HS-27A (cell line): ENCODE measurements at places on chromosomes 3 and 15.

DNA sequence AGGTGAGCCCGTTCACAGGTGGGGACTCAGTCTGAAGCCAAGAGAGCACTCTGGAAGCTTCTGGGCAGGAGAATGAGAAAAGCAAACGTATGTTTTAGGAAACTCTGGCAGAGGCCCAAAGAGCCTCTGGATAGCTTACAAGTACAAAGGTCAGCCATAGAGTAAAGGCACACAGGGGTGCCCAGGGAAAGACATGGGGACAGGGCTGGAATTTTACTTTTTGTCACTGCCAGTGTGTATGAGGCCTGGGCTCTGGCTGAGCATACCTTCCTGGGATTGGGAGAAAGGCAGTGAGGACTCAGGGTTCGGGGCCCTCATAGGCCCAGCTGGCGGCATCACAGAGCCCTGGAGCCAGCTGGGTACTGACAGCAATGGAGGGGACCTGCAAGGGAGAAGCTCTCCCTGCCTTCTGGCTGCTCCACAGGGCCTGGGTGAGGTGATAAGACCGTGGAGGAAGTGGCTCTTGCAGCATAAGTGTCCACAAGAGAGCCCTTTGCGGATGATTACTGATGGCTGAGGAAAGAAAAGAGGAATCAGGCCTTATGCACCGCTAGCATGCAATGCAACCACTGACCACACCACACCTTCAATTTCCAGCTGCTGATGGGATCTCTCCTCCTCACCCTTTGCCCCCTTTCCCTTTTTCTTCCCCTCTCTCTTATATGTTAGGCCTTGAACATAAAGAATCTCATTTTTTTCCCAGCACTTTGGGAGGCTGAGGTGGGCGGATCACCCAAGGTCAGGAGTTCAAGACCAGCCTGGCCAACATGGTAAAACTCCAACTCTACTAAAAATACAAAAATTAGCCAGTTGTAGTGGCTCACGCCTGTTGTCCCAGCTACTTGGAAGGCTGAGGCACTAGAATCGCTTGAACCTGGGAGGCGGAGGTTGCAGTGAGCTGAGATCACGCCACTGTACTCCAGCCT is 25.1 kb upstream of the BCL2L10 start:
- DNase-seq: no peak

DNA sequence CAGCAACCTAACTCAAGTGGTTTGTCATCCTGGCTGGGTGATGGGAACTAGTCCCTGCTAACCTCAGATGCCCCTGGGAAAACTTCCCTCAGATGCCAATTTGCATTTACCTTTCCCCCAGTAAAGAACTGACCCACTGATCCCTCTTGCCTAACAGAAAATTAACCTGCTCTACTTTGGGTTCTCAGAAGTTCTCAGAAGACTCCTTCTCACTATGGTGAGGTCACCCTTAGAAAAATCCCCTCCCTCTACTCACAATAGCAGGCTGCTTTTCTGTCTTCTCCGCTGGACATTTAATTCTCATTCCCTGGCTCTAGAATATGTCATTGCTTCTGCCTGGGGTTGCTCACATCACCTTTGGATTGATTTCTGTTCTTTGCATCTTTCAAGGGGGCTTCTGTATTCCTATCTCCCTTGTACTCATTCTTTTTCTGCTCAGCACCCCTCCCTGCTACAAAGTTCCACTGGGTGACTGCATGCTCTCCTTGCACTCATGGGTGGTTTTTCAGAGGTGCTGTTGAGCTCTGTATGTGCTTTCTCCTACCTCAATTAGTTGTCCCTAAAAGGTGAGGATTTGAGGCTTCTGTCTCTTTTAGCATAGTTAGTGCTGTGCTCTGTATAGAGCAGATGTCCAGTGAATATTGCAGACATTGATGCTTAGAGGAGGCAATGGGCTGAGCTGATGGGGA is 869 bp downstream of the PLA1A start:
- no peak for DNase-seq

DNA sequence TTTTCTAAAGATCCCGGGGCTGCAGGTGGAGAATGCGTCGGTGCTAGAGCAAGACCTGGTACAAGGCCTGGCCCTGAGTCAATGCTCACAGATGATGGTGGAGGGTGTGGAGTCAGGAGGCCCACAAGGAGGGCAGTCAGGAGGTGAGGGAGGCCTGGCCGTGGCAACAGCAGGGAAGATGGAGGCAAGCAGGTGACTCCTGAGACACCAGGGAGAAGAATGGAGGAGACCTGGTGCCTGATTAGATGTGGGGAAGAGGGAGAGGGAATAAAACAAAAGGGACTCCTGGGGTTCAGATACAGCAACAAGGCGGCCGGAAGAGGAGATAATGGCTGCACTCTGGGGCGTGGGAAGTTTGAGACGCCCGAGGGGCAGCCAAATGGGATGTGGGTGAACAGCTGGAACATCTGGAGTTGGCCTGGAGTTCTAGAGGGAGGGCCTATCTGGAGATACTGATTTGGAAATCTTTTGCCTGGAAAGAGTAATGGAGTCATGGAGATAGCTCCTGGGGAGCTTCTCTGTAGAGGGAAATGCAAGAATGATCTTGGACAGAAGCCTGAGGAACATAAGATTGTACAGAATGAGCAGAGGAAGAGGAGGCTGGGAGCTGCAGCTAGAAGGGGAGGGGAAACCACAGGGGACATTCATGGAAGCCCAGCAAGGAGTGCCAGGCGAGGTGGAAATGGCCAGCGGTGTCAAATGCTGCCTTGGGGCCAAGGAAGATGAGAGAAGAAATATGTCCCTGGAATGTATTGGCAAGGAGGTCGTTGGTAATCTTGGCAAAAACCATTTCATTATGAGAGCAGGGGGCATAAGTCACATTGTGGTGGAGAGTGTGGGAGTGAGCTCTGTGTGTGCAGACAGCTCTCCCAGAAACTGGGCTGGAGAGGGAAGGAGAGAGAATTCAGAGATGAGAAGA is 67.5 kb upstream of the CORO2B start:
- DNase-seq: no peak

DNA sequence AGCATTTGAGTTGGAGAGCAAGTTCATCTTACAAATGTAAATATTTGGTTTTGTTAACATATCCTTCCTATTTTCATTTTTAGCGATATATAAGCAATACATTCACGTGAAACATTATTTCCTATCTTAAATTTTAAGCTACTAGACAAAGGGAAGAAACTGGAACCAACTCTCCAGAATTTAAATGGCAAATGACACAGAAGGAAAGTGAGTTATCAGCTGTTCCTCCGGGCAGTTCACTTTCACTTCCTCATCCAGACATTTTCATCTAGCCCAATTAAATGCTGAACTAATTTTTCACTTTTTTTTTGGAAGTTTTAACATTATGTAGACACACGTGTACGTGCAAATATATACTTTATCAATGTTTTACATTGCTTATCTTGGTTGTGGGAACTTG is 58.7 kb downstream of the MORC1 start:
- no peak for DNase-seq

DNA sequence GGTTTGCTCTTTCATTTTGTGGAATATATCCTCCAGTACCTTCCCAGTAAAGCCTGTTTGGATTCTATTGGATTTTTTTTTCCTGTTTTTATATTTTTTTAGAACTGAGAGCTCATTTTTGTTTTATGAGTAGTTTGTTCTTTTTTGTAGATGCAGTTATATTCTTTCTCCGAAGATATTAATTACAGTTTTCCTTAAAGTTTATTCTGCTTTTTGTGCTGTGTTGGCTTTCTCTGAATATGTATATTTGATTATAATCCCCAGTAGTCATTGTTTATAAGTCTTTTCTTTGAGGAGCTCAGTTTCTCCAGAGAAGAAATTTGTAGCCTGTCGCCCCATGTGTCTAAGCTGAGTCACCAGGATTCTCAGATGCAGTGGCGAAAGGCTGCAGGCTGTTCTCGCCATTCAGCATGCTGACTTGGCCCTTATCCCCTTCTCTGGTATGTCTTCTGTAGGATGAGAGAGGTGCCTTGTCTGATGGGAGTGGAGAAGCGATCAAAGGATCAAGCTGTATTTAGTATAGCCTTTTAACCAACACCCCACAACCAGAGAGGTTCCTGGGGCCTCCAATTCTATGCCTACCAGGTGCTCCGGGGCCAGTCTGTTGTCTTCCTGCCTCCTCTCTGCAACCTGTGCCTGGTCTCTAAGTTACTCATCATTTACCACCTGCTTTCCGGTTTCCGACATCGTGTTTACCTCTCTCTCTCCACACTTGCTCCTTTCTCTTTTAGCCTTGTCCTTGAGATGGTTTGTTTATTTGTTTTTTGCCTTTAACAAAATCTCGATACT is 31.7 kb upstream of the MFSD1 start:
- no peak for DNase-seq

- no peak for DNase-seq
These were observed 91.5 kb downstream of the ITPR1 start for GRCh38 chr3:4584456-4585249.

- DNase-seq: no peak
These were observed 20.2 kb upstream of the THUMPD3 start for GRCh38 chr3:9342696-9343095.

- no peak for DNase-seq
These were observed 43.3 kb downstream of the CCNB2 start for GRCh38 chr15:59148153-59148833.

DNA sequence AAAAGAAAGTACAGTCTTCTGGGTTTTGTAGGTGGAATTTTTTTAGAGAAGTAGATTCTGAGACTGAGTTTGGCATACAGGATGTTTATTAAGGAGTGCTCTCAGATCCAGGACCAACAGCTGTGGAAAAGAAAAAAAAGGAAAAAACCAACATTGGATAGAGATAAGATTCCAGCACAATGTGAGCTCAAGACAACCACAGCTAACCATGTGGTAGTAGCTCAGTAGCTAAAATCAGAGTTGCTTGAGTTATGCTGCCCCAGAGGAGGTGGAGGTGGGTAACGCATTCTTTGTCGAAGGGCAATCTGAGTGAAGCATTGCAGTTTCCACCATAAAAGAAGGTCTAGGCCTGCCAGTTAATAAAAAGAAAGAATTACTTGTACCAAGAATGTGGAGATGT is 904.3 kb downstream of the NSUN3 start:
- DNase-seq: no peak

DNA sequence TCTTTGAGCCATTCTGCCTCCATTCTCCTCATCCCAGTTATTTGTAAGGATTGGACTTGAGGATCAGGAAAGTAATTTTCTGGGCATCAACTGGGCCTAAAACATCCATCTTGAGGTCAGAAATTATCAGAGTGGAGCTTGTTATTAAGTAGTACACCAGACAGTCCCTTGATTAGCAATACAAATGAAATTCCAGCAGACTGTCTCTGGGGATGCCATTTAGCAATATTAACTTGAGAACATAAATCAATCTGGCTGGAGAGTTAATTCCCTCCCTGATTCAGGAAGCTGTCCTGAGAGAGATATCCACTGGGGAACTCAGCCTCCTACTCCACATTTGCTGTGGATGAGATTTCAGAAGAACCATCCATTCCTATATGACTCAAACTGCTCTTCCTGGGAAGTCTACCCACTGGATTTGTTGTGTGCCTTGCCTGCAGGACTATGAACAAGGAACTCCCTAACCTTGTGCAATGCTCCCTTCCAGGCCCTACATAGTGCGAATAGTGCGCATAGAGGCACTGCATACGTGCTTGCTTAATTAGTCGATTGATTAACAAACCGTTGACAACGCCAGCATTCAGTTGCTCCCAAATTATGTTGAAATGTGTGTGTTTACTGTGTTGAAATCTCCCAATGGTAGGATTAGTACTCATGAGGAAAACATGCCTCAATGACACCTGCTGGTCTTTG is 36.1 kb upstream of the MTMR14 start:
- no peak for DNase-seq

DNA sequence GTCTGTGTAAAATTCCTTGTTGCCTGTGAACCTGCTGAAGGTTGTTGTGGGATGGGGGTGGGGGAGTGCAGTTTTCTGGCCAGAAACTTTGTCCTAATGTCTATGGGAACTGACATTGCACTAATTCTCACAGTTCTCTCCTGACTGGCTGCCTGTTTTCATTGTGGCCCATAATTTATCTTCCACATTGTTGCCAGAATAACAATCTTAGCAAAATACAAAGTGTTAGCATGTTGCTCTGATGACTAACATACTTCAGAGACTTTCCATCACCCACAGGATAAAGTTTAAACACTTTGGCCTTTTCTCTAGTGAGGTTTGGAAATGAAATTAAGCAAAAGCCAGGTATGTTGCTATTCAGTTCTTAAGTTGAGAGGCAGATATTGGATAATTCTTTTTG is 81.4 kb upstream of the TBC1D5 start:
- DNase-seq: no peak

- no peak for DNase-seq
These were observed 49.0 kb downstream of the B3GNT5 start for GRCh38 chr3:183301937-183302580.

- DNase-seq: no peak
These were observed 30.9 kb downstream of the IL20RB start for GRCh38 chr3:136988651-136989050.

- DNase-seq: no peak
These were observed 131.7 kb downstream of the CTNNB1 start for GRCh38 chr3:41331041-41331440.

GRCh38 chr3:159854500-159855124 is 134.0 kb upstream of the IL12A start:
- peak; percentile 92 for DNase-seq

DNA sequence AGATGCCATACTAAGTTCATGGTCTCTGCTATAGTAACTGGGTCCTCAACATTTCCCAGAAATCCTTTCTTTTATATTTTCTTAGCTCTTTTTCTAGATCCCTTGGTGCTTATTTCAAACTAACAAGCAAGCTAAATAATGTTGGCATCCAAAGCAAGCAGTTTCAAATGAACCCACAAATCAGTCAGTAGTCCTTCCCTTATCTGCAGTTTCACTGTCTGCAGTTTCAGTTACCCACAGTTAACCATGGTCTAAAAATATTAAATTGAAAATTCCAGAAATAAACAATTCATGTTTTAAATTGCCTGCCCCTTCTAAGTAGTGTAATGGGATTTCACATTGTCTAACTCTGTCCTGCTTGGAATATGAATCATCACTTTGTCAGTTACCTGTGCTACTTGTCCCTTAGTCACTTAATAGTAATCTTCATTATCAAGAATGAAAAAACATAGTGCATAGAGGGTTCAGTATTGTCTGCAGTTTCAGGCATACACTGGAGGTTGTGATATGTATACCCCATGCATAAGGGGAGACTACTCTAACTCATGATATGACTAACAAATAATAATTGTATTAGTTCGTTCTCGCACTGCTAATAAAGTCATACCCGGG is 633.7 kb downstream of the MECOM start:
- DNase-seq: no peak
